Activated CD8-positive, alpha-beta memory T cell treated with anti-CD3 and anti-CD28 coated beads, Interleukin-2, amount 10 ng/mL, durations not matched to agents 7 days and 5 days (primary cell): ENCODE measurements at places on chromosomes 5 and 9.

GRCh38 chr9:99118782-99119466 is 14.0 kb downstream of the TGFBR1 start:
- DNase-seq, result peak; percentile 86

- no peak for DNase-seq
Measured at GRCh38 chr5:133644000-133644865, 31.9 kb upstream of the FSTL4 start.

GRCh38 chr5:30638899-30639298 is 554.6 kb upstream of the CDH6 start:
- no peak for DNase-seq

- DNase-seq, result no peak
Measured at GRCh38 chr9:136806631-136807201, 1.0 kb upstream of the RABL6 start.
